ENCODE measurements at places on chromosomes 11 and 22.

GRCh38 chr11:12831471-12832202 is 157.4 kb downstream of the TEAD1 start:
- no peak for DNase-seq

DNA sequence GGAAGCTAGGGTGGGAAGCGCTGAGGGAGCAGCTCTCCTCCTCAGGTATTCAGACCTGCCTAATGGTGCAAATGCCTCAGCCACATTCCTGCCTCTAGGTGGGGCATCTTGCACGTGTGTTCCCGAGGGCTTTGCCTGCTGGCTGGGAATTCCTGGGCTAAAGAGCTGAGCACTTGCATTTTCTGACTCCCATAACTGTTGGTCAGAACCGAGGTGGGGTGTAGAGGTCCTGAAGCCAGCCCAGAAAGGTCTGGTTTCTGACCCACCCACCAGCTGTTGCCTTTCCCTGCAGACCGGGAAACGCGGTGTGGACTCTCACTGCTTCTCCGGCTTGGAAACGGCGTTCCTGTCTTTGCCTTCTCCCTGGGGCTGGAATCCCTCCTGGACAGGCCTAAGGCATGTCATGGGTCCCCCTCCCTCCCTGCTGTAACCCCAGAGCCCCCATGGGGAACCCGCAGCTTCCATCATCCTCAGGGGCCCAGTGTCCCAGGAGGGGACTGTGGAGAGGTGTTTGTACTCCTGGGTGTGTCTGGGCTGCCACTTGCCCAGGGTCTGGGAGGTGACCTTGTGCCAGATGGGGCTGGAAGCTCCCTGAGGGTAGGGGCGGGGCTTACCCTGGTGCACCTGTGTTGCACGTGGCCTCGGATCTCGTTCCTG is 24.0 kb upstream of the SMIM38 start:
- DNase-seq = no peak

DNA sequence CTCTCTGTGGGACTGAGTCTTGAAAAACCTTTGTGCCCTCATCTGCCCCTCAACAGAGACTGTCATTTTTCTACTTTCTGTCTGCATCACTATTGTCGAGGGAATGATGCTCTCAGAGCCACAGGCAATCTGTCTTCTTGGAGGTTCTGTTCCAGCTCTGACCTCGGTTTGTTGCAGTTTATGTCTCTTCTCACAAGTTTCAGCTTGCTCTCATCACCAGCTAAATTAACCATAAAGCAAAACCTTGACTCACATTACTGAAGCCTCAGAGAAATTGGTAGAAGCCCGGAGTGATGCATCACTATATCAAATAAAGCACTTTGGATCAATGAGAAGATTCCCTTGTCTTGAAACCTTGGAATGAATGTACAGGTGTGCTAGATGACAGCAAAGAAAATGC is 60.6 kb upstream of the BLID start:
- DNase-seq = no peak

DNA sequence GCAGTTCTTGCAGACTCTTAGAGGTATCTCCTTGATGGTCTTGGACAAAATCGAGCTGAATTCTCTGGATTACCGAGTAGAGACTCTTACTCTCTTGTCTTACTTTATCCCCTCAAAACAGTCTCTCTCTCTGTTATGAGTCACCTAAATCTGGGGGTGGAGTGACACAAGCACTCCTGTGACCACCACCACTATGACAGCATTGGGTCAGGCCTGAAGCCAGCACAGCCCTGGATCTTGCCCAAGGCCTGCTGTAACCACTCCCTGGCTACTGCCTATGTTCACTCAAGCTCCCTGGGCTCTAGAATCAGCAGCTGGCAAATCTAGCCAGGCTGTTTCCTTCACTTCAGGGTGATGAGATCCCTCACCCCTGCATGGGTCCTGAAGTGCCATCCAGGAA is 662.5 kb downstream of the LUZP2 start:
- DNase-seq = no peak

DNA sequence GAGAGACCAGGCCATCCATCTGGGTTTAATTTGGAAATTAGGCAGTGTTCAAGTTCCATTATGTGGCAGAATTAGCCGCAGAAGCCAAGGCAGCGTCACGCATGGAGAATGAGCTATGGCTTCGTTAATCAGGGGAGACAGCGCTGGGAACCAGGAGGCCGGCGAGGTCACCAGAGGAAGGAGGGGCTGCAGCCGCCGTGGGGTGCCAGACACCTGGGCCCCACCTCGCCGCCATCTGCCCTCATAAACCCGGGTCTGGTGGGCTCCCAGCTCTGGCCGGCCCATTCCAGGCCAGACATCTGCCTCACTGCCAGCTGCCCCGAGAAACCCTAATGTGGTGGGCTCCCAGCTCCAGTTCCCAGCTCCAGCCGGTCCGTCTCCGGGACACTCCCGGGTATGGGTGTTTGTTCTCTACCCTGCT is 676.9 kb downstream of the BRD1 start:
- no peak for DNase-seq

DNA sequence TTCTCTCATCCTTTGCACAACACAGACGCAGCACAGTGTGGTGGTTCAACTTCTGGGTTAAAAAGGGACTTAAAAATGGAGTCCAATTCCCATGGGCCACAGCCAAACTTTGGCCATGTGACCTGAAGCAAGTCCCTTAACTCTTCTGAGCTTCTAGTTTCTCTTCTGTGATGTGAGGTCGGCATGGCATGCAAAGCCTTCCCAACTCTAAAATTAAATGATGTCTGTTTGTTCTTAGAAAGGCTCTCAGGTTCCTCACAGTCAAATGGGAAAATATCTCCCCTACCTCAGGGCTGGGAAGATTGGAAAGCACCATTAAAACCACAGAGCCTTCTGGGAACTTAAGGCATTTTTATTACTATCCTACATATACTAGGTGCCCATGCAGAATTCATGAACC is 38.8 kb downstream of the LGR4 start:
- no peak for DNase-seq

GRCh38 chr11:79362206-79362757 is 78.5 kb downstream of the TENM4 start:
- DNase-seq = no peak

DNA sequence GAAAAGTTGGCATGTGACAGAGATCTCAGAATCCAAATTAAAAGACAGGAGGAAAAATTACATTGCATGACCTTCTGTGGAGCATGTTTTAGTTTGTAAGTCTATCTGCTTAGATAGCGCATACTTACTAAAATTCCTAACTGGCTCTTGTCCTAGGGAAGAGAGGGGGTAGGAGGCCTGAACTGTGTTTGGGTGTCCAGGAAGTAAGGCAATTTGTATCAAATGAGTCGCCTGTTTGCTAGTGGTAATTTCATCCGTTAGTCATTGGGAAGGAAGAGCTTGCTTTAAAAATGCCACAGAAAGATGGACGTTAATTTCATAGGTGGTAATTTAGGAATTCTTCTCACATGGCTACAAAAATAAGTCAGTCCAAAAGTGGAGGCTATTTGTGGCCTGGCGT is 18.5 kb downstream of the GRK3 start:
- no peak for DNase-seq

DNA sequence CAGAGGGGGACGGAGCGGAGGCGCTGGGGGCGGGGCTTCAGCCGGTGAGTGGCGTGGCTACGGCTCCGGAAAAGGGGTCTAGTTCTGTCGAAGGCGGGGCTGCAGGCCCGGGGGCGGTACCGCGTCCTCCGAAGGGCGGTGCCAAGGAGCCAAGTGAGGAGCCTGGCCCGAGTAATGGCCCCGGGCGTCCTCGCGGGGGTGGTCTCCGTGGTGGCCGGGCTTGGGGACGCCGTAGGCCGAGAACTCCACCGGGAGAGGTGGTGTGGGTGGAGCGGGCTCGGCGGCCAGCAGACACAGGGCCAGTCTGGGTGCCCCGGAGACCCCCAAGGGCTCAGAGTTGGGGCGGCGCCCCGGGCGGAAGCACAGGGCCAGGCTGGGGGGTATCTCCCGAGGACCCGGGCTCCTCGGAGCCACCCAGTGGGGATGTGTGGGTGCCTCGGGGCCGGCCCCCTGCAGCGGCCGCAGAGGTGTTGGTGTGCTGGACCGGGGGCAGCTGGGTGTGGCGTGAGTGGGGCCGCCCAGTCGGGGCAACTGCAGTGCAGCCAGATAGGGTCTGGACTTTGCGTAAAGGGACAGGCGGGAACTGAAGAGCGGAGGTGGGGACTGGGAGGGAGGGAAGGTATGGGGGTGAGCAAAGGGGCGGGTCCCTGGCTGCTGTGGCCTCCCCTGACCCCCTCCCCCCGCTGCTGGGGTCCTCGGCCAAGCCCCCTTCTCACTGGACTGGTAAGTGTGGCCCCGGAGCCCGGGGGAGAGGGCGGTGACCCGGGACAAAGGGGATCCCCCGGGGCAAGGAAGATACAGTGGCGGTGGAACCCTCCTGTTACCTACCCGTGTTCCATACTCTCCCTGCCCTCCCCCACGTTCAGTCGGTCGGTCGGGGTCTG is 838 bp downstream of the FKBP2 start:
- peak; percentile 100 for DNase-seq

DNA sequence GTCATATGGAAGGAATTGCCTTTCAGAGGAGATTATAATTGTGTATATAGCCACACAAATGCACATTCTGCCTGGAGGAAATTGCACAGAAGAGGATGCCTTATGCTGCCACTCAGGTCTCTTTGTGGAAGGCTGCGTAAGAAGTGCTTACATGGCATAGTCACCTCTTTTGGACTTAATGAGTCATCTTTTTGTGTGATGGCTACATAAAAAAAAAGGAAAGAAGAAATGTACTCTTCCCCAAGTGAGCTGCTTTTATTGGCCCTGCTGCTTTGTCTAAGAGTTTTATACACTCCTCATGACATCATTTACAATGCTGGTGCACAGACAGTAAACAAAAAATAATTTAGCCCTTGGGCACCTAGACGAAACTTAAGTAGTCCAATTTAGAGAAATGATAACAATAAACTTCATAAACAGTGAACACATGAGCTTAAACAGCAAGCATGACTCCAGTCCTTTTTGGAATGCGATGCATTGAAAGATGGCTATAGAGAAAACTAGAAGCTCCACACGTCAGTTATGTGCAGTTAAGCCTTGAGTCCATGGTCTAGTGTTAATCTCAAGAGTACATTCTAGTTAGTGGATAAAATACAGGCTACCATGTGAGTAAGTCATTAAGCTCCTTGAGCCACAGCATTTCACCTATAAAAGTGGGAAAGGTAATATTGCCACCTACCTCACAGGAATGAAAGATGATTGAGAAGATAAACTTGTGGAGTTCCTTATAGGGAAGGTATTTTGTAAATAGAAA is 12.0 kb downstream of the CSTPP1 start:
- no peak for DNase-seq

- DNase-seq = no peak
These were observed 63.5 kb downstream of the MPPED2 start for GRCh38 chr11:30522536-30523243.

GRCh38 chr22:35638410-35638809 is 9.8 kb upstream of the APOL6 start:
- no peak for DNase-seq

DNA sequence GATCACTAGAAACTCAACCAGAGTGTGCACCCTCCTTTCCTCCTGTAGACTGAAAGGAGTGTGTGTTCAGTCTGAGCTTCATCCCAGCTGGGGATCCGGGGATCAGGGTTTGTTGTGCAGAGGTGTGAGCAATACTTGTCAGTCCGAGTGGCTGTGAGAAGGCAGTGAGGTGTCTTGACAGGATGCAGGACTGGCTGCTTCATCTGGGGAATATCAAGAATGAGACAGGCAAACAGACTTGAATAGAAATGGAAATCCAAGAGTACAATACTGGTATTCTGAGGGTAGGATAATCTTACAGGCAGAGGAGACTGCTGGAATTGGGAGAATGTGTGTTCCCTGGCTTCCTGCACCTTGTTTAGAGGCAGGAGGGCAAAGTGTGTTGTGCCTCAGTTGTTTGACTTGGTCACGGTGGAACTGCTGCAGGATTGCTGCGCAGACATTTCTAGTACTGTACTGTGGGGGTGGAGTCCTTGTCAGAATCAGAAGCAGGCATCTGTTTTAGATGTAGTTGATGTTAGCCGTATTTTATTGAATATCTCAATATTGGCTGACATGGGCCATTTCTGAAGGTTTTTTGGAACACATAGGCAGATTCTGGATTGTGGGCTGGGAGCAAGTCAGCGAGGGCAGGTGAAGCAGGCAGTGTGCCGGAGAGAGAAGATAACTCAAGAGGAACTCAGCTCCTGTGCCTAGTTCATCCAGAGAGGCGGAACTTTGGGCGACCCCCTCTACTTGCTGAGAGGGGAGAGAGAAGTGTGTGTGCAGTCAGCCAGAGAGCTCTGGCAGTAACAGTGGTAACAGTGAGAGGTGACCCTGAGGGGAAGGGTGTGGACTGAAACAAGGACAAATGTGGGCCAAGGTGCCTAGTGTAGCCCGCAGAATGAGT is 27.1 kb upstream of the GRK2 start:
- no peak for DNase-seq

DNA sequence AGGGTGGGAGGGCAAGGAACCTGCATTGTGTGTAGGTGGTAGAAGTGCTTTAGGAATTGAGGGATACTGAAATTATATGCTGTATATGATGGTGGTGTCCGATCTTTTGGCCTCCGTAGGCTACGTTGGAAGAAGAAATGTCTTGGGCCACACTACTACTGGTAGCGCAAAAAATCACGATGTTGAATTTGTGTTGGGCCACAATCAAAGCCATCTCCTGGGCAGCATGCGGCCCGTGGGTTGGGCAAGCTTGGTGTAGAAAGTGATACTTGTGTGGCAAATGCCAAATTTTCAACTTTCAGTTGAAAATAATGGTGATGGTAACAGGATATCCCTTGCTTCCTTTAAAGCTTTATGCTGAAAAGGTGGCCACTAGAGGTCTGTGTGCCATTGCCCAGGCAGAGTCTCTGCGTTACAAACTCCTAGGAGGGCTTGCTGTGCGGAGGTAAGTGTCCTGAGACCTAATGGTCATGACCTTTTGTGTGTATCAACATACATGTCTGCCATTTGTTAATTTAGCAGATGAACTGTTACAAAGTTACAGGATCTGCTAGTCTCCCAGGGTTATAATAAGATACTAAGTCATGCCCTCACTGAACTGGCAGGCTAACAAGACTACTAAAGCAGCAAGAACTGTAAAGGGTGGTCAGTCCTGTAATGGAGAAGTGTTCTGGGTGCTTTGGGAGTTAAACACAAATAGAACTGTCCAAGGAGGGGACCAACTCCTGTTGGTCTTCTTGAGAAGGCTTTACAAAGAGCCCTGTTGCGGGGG is 2.9 kb downstream of the RPS3 start:
- DNase-seq = no peak

DNA sequence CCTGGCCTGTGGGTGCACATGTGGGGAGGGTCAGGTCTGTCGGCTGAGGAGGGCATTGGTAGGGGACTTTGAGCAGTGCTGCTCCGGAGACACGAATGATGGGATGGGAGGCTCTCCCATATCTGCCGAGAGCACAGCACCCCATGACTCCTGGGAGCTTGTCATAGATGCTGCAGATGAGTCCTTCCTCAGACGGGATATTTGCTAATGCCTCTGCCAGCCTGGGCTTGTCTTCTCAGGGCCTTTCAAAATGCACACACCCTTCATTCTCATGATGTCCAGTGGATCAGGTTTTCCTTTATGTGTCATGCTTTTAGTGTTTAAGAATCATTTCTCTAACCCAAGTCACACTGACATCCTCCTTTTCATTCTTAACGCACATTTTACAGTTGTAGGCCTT is 8.1 kb upstream of the RNH1 start:
- DNase-seq = no peak

All from activated naive CD8-positive, alpha-beta T cell treated with anti-CD3 and anti-CD28 coated beads for 36 hours (primary cell).